Heart right ventricle (tissue), 16 donors: ENCODE measurements at places on chromosomes 2 and 18.

GRCh38 chr18:13681701-13682100 is 44.7 kb downstream of the FAM210A start:
- DNase-seq, result no peak

GRCh38 chr2:12804091-12804856 is 87.5 kb downstream of the TRIB2 start:
- DNase-seq, result no peak

GRCh38 chr2:161303535-161304050 is 4.6 kb upstream of the PSMD14 start:
- DNase-seq, result no peak

GRCh38 chr2:69786052-69786560 is 43.4 kb upstream of the GMCL1 start:
- DNase-seq, result no peak

DNA sequence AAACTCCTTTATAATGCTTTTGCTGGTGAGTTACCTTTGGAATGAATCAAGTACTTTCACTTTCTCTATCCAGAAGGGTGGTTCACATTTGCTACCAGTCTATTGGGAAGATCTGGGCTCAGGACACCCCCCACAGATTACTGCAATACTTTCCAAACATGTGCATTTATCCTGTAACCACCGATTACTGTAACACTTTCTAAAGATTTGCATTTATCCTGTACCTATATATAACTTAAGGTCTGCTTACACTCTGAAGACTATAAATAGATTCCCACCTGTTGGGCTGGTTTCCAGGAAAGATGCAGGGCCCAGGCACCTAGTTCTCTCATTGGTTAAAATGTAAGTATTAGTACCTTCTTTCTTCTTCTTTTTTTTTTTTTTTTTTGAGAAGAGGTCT is 113.0 kb upstream of the NEDD4L start:
- DNase-seq, result no peak

GRCh38 chr2:165953306-165953654 is 296 bp downstream of the TTC21B start:
- no peak for DNase-seq

- DNase-seq, result no peak
Measured at GRCh38 chr2:128058114-128058513, 30.3 kb upstream of the SAP130 start.

GRCh38 chr18:26519114-26519513 is 29.2 kb downstream of the KCTD1 start:
- no peak for DNase-seq

DNA sequence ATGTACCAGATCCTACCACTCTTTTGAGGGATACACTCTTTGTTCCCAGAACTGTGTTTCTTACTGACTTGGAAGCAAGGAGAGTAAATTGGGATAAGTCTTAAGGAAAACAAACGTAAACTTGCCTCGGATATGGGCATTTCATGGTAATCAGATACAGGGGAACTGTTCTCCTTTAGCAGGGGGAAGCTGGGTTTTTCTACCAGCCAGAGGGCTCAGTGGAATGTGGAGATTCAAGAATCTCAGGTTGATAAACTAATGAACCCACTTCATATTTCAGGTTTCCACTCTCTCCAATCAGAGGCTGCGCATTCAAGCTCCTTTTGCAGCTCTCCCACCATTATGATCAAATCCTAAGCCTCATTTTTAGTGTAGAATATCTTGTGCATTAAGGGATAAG is 676.5 kb upstream of the FSHR start:
- DNase-seq, result no peak
